ENCODE measurements at places on chromosomes 7 and 10.

DNA sequence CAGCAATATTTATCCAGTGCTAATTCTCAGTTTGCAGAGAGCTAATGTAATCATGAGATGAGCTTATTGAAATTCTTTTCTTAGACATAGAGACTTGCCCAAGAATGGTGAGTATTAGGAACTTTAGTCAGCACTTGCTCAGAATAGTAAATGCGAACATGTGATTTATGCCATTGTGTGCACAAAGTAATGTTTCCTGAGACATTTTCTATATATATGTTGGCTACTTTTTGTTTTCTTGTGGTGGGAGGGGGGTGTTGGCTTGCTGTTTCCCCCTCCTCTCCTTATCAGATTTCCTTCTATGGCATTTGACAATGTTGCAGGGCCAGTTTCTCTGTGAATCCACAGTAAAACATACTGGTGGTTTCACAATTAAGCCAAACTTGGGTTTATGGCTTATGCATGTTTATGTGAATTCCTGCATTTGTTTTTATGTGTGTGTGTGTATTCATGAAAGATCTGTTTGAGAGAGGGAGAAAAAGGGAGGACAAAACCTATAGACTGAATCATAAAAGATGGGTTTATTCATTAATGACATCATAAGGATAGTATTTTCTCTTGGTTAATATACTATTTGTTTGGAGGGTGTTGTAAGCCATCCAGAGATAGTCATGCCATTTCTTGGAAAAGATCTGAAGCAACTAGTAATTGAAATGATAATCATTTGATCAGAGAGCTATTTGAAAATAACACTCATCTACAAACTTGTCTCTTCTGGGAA, 36.3 kb downstream of the ARID5B start:
- DNase-seq: no peak

GRCh38 chr7:134640842-134641715, 5.6 kb upstream of the BPGM start:
- DNase-seq: no peak

GRCh38 chr7:85821926-85822325, 635.1 kb upstream of the SEMA3D start:
- no peak for DNase-seq

DNA sequence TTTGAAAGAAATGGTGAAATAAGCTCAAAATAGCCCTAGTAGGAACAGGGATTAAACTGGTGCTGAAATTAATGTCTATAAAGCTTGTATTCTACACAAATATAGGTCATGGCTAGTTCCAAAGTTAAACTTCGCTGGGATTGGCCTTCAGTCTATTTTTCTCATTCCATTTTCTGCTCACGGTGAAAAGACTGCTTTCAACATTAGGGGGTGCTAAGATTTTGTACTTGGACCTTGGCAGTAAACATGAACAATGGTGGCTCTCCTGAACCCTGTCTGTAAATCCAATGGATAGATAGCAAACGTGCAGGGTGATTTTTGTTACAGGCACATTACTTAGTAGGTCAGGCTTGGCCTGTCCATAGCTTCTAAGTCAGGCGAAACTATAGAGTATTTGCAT, 36.0 kb upstream of the RSU1 start:
- no peak for DNase-seq

DNA sequence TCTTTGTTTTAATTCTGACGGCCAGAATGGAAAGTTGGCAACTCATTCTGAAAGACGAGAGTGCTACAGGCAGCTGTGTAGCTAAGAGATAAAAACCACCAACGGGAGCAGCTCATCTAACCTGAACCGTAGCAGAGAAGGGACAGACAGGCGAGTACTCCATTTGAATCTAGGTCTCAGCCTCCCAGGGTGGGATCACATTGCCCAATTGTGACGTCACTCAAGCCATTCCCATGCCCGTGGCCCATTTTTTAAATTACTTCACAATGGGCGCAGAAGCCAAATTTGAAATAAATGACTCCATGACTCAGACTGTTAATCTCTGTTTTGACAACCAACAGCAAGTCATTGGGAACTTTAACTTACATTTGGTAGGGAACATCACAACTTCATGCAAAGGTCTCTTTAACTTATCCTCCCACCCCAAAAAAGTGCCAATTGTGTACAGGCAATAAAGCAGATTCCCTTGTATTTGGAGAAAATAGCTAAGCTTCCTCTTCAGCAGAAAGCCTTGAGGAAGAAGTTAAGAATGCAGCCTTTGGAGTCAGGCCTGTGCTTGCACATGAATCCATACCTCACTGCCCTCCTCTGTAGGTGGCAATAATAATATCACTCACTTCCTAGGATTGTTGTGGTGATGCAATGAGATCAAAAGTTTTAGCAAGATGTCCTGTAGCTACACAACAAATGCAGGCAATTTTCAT, 93.2 kb upstream of the KIF5B start:
- DNase-seq: no peak

DNA sequence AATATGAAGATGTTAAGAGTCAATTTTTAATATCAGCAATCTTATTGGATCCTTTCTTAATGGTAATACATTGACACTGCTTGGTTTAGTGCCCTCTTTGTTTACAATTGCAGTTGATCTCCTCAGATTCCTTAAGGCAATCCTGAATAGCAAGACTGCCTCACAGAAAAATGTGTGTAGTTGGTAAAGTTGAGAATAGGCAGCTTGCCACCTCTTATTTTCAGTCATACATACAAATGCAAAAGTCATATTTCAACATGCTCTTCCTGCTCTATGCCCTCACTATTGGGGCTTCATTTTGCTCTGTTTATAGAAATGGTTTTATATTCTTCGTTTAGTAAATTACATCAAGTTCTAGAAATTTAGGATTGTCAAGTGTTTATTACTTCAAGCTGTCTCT, 661.1 kb upstream of the ANKRD30A start:
- DNase-seq: no peak

- no peak for DNase-seq
Observed at GRCh38 chr7:128167042-128167701, 73.9 kb upstream of the LEP start.

DNA sequence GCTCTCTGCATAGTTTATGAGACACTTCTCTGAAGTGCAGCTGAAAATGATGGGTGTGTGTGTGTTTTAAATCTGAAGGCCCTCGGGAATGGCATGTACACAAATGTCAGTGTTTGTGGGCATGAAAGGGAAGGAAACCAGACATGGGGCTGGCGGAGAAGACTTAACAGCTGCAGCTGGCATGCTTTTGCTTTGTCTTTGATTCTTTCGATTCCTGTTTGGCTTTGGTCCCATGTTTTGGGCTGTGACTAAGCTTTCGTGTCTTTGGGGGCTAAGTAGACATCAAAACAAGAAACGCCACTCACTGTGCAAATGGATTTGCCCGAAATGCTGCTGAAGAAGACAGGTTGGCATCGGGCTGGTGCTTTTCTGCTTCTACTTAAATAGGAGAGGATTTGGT, 179.3 kb downstream of the PFKFB3 start:
- DNase-seq: peak; percentile 29

- DNase-seq: no peak
Observed at GRCh38 chr10:68955355-68955831, 577 bp upstream of the DDX21 start.

DNA sequence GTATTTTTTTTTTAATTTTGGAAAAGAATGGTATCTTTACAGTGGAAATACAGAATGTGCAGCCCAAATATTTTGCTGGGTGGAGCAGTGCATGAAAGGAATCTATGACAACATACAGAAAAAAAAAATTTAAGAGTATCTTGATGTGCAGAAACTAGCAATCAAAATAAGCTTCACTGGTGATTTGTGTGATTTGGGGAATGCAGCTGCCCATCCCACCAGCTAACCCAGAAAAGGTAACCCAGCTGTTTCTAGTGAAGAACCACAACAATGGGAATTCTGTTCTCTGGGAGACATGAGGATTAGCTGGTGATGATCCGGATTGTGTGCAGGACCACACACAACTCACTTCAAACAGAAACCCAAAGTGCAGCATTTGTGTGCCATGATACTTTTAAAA, 375.5 kb downstream of the SEMA3D start:
- DNase-seq: no peak

GRCh38 chr7:79118143-79118542, 335.3 kb downstream of the MAGI2 start:
- no peak for DNase-seq

DNA sequence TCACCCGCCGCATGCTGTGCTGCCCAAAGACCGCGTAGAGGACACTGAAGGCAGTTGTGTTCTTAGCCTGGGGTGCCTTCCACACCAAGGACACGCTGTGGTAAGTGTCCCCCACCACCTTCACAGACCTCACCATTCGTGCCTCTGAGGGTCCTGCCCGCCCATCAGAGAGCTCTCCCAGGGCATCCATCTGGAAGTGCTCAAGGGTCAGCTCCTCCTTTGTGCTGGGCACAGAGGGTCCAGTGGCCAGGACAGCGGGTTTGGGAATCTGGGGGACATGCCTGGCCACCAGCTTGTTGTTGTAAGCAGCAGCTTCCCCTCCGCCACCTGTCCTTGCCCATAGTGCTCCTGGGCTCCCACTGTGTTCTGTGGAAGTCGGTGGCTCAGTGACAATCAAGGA, 7.0 kb upstream of the LRIT2 start:
- DNase-seq: no peak

DNA sequence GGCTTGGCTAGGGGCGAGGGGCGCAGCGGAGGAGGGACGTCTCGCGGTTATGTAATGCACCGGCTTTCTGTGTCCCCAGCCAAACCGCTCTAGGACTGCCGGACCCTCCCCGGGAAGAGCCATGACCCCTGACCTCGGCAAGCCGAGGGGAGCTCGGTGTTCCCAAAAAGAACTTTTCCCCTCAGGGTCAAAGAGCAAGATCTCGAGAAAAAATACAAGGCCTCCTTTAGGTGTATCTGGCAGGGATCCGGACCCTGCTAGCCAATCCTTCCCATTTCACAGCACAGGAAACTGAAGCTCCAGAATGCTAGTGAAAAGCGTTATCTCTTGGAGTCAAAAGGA, 590 bp upstream of the SLC16A12 start:
- no peak for DNase-seq

- no peak for DNase-seq
Observed at GRCh38 chr7:143410521-143411004, 1.9 kb upstream of the EPHA1 start.

GRCh38 chr10:113099431-113100183, 149.6 kb downstream of the TCF7L2 start:
- DNase-seq: no peak

Measured in activated CD8-positive, alpha-beta memory T cell treated with anti-CD3 and anti-CD28 coated beads, Interleukin-2, amount 50 U/mL, for 4 hours (primary cell).